SHP77 (cell line): ENCODE measurements at places on chromosomes 3 and 15.

DNA sequence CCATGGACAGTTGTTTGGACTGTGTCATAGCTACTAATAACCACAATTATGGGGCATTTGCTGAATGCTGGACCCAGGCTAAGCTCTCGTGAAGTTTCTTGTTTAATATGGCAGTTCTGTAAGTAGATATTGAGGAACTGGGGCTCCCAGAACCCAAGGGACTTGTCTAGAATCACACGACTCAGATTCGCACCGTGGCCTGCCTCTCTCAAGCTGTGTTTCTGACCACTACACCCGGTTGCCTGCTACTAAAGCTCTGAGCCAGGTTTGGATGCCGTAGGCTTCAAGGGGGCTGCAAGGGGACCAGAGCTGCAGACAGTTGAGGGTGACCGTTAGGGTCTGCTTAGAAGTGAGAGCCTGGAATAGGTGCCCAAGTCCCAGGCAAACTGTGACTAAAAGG, 11.5 kb downstream of the TEX264 start:
- no peak for DNase-seq

DNA sequence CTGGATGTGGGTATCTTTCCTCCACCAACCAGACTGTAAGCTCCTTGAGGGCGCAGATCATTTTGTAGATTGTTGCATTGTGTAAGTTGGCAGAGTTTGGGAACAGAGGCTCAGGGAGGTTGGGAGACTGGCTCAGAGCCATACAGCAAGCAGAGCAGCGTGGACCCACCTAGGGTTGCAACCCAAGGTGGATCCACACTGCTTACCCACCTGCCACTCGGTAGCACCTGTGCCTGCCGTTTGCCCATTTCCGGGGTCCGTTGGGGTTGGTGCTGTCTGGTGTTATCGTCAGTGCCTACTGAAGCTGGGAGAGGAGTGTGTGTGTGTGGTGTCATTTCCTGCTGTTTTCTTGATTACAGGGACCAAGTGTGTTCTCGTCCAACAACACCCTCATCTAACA, 19.0 kb downstream of the SMAD6 start:
- DNase-seq, result no peak

DNA sequence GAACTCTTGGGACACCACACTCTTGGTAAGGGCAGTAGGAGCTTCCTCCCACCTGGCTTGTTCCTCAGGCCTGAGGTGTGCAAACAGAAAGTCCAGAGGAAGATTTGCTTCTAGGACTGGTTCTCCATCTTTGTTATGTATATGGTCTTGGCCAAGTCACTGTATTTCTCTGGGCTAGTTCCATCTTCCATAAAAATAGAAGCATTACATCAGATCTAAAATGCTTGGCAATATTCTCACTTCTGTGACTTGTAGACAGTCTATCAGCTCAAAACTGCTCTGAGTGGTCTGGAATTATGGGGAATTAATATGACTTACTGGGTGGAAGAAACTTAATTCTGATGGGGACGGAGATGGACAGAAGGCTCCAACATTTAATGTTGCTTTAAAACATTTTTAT, 55.2 kb downstream of the TMEM108 start:
- DNase-seq, result no peak

DNA sequence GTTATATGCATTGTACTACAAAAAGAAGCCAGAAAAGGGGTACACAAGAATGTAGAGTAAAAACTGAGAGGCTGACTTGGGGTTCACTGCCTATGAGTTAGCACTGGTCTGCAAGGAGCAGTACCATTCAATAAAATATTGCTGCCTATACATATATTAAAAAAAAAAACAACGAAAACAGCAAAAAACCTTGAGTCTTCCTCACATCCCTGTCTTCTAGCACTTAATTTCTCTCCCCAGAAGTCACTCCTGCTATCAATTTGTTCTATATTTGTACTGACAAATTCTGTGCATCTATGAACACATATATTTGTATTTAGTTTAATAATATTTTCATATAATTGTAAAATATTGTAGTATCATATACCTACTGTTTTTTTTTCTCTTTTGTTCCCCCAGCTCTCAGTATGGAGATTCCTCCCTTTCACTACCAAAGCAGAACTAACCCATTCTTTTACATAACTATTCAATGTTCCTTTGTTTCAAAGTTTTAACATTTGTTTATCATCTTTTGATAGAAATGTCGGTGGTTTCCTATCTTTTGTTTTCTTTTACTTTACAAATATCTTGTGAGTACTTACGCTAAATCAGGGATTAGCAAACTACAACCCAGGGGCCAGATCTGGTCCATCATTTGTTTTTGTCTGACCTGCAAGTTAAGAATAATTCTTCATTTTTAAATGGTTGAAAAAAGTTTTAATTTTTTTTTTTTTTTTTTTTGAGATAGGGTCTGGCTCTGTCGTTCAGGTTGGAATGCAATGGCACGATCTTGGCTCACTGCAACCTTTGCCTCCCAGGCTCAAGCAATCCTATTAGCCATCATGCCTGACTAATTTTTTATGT, 14.8 kb upstream of the FEM1B start:
- no peak for DNase-seq

DNA sequence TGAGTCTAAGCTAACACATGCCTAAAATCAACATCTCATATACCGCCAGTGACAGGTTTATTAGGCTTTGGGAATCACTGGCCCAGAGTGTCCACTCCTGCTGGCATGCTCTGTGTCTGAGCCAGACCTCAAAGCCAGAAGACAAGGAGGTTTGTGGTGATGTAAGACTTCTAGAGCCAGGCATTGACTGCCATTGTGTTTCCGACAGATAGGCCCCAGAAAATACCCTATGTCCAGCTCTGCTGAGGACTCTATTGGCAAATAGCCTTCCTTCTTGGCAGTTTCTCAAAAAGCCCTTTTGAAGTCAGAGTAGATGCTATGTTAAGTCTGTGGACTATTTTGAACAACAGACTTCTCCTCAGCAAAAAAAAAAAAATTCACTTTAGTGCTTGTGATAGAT, 181.9 kb upstream of the UBE2E1 start:
- DNase-seq, result no peak

DNA sequence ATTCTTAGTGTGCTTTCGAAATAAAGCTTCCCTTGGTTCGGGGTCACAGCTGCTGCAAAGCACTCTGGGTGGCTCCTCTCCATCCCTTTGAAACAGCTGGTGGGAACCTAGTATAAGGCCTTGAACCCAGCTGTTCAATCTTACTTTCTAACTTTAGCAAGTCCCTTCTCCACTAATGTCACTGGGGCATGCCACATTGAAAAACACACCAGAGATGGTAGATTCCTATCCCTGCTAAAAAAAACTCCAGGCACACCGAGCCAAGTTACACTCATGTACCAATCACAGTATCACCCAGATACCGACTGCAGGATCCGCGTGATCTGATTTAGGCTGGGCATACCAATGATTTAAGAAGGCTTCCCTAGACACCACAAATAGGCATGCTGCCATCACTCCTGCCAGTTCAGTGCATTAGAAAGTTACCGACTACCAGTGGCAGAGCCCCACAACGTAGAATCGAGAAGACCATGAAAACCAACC, 65.0 kb downstream of the WWTR1 start:
- DNase-seq, result no peak

DNA sequence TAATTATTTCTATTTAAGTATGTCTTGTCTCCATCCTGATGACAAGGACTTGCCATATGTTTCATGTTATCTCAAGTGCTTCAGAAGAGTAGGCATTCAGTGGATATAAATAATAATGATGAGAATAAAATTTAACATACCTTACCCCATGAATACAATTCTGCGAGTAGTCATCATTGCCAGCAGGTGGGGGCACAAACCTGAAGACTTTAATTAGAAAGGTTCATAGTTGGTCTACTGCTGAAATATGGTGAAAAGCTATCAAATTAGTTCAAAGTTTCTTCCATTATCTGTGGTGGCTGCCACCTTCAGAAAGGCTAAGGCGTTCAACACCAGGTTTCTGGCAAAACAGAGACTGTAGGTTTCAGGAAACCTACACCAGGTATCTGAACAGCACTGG, 100.9 kb downstream of the P3H2 start:
- DNase-seq, result no peak

- no peak for DNase-seq
These were observed 127.5 kb downstream of the MEGF11 start for GRCh38 chr15:66126031-66126441.

DNA sequence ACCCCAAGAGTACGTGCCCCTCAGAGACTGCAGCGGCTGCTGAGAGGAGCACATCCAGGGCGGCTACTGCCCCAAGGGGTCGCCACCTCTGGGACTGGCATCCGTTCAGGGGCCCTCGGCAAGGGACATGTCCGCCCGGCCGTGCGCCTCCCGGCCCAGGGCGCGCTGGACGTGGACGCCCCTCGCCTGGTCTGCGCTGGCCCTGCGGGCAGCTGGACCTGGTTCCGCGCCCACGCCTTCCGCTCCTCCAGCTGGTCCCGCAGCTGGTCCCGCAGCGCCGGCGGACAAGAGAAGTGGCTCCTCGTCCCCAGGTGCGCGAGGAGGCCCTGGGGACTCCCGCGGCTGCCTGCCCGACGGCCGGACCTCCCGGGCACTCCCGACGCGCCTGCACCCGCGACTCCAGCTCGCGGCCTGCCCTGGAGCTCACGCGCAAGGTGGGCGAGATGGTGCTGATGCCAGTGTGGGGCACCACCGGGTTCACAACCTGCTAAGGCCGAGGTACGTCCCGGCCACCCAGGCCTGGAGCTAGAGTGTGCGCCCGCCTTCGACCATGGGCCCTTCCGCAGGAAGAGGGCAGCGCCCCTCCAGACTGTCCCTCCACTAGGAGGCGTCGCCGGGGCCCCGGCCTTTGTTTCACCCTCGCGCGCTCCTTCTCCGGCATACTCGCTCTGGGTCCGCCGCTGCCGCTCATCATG, 14.4 kb upstream of the GP9 start:
- no peak for DNase-seq

GRCh38 chr3:58198804-58199203, 12.0 kb downstream of the DNASE1L3 start:
- DNase-seq, result no peak

DNA sequence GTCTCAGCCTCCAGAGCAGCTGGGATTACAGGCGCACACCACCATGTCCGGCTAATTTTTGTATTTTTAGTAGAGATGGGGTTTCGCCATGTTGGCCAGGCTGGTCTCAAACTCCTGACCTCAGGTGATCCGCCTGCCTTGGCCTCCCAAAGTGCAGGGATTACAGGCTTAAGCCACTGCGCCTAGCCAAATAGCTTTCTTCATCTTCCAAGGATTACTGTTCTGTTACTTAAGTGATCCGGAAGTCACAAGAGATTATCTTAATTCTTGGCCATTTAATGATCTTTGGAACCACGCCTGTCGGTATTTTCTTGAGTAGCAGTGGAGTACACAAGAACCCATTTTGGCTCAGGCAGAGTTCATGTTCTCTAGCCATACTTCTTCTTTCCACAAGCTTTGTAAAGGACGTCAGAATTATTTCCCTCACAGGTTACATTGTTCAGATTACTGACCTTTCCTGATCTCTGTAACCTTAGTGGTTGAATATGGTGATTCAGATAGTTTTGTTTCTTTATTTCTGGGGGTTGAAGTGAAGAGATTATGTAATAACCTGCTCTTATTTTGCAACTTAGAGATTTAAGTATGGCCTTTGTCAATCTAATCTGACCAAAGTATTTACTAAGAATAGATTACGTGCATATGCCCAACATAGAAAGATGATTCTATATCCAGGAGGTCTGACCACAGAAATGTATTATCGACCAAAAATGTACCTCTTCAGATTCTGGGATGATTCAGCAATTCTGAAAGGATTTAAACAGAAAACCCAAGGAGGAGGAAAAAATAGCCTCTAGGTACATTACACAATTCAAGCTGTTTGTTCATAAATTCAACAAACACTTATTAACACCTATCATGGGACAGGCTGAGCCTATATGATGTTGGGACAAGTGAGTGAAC, 132.2 kb downstream of the GREM1 start:
- DNase-seq, result no peak

GRCh38 chr3:8981700-8982099, 18.4 kb upstream of the RAD18 start:
- no peak for DNase-seq

- DNase-seq, result no peak
These were observed 755 bp downstream of the PDE8A start for GRCh38 chr15:84982301-84982920.

- DNase-seq, result peak; percentile 19
These were observed 481.7 kb upstream of the TGFBR2 start for GRCh38 chr3:30124435-30125370.

- DNase-seq, result no peak
These were observed 256.4 kb downstream of the EPHB1 start for GRCh38 chr3:135051409-135051973.

- peak; percentile 25 for DNase-seq
These were observed 52.9 kb downstream of the RYK start for GRCh38 chr3:134197681-134198261.

GRCh38 chr3:133821767-133822638, 16.4 kb downstream of the SRPRB start:
- peak; percentile 82 for DNase-seq

GRCh38 chr3:48157202-48157840, 30.9 kb downstream of the CDC25A start:
- no peak for DNase-seq

- no peak for DNase-seq
These were observed 1134.8 kb downstream of the NSUN3 start for GRCh38 chr3:95197661-95198060.

- DNase-seq, result no peak
These were observed 90.8 kb upstream of the PFN2 start for GRCh38 chr3:150061288-150062024.

GRCh38 chr3:87780811-87781210, 278.0 kb downstream of the CGGBP1 start:
- no peak for DNase-seq

GRCh38 chr3:114504941-114505628, 211.3 kb downstream of the TIGIT start:
- DNase-seq, result no peak

- no peak for DNase-seq
These were observed 43.9 kb upstream of the RYK start for GRCh38 chr3:134294302-134295280.

GRCh38 chr15:57738734-57739237, 32.3 kb downstream of the POLR2M start:
- DNase-seq, result no peak

DNA sequence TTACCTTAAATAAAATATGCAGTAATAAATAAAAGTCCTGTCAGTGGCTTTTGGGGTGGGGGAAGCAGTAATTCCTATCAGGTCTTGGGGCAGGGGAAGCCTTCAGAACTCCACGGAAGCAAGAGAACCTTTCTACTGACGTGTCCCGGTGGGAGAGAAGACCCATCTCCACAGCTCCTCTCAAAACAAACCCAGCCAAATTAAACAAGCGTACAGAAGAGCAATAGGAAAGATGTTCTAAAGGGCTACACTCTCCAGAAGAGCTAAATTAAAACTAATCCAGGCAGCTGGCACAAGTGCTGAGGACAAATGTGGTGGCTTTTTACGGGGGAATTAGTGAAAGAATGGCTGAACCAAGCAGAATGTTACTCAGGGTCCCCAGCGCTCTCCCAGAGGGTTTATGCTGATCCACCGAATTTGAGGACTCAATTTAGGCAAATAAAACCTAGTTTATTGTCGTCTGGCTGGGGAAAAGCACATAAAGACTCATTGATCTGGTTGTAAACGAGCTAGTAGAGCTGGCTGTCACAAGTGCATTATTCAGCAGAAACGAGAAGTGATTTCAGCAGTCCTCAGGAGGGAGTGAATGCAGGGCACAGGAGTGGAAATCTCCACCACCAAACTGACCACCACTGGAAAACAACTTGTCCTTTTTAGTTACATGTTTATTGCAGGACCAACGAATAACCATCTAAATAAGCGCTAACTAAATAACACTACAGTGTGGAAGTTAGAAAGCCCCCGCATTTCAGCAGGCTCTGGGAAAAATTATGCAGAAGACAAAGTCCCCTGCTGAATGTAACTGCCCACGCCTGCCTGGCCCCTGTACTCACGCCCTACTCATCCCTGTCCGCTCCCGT, 13.5 kb downstream of the BFSP2 start:
- DNase-seq, result peak; percentile 48
